ENCODE measurements at places on chromosomes 2 and 18. TPM values are rescaled to one million over a fixed set of nuclear protein-coding genes. Genes with fewer than 3 reads are reported as not detected.

The CREG2 gene
- total RNA-seq, result not detected

The MYO5B gene
- 0.27 TPM for total RNA-seq

The AQP12A gene
- not detected for total RNA-seq

The NEUROD1 gene
- not detected for total RNA-seq

The GKN2 gene
- total RNA-seq, result not detected

The MALL gene
- total RNA-seq, result 0.24 TPM

The RNF144A gene
- 8.8 TPM for total RNA-seq

The SGPP2 gene
- total RNA-seq, result 0.04 TPM

The DSG4 gene
- total RNA-seq, result not detected

GRCh38 chr2:101956465-101957438 lies 35.0 kb upstream of the IL1R2 start:
- no peak overlapping the region for H3K4me3 ChIP-seq
- DNase-seq, result no peak
- no peak overlapping the region for H3K27ac ChIP-seq
- H3K27me3 ChIP-seq, result peaks cover 3% of the 10 kb centered on the region

DNA sequence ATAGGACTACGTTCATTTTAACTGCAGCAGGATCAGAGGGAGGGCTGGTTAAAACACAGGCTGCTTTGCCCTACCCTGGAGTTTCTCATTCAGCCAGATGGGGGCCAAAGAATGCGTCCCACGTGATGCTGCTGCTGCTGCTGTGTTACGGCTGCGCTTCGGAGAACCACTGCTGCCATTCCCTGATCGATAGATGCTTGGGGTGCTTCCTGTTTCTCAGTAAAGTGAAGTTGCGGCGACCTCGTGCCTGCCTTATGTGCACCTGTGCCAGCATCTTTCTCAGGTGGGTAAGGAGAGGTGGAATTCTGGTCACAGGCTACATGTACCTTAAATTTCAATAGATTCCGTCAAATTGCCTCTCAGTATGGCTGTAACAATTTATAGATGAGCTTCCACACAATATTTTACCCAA lies 24.7 kb upstream of the TOGARAM2 start:
- peaks cover 16% of the 10 kb centered on the region for H3K27me3 ChIP-seq
- peak overlapping the region; percentile 6 for H3K4me3 ChIP-seq
- no peaks in the 10 kb centered on the region for H3K36me3 ChIP-seq
- DNase-seq, result peak; percentile 76
- no peak overlapping the region for H3K27ac ChIP-seq

GRCh38 chr2:37711308-37711731 lies 39.9 kb upstream of the CDC42EP3 start:
- no peak overlapping the region for H3K4me3 ChIP-seq
- no peaks in the 10 kb centered on the region for H3K36me3 ChIP-seq
- no peaks in the 10 kb centered on the region for H3K27me3 ChIP-seq
- H3K4me1 ChIP-seq, result no peaks in the 10 kb centered on the region

- no peaks in the 10 kb centered on the region for H3K36me3 ChIP-seq
- H3K4me3 ChIP-seq, result no peak overlapping the region
- H3K27ac ChIP-seq, result no peak overlapping the region
- DNase-seq, result no peak
These were observed 40.6 kb downstream of the ASAP2 start for GRCh38 chr2:9247177-9247576.

GRCh38 chr2:207892716-207893402 lies 123.2 kb upstream of the FZD5 start:
- no peak for DNase-seq
- H3K4me3 ChIP-seq, result no peak overlapping the region
- H3K36me3 ChIP-seq, result no peaks in the 10 kb centered on the region
- no peaks in the 10 kb centered on the region for H3K27me3 ChIP-seq

- H3K27me3 ChIP-seq, result no peaks in the 10 kb centered on the region
- no peaks in the 10 kb centered on the region for H3K4me1 ChIP-seq
- DNase-seq, result no peak
- no peaks in the 10 kb centered on the region for H3K36me3 ChIP-seq
These were observed 272.1 kb upstream of the VWC2L start for GRCh38 chr2:214138779-214139178.

GRCh38 chr18:46536215-46536874 lies 120.7 kb downstream of the LOXHD1 start:
- H3K36me3 ChIP-seq, result no peaks in the 10 kb centered on the region
- H3K4me3 ChIP-seq, result no peak overlapping the region
- DNase-seq, result peak; percentile 19
- H3K4me1 ChIP-seq, result no peaks in the 10 kb centered on the region
- no peak overlapping the region for H3K27ac ChIP-seq

- H3K4me1 ChIP-seq, result no peaks in the 10 kb centered on the region
- no peak for DNase-seq
- H3K36me3 ChIP-seq, result no peaks in the 10 kb centered on the region
- peaks cover 5% of the 10 kb centered on the region for H3K27me3 ChIP-seq
These were observed 74.5 kb downstream of the DTNB start for GRCh38 chr2:25598911-25599310.

GRCh38 chr2:29218071-29218470 lies 102.9 kb downstream of the CLIP4 start:
- no peaks in the 10 kb centered on the region for H3K36me3 ChIP-seq
- no peak overlapping the region for H3K4me3 ChIP-seq
- H3K4me1 ChIP-seq, result no peaks in the 10 kb centered on the region
- DNase-seq, result no peak

DNA sequence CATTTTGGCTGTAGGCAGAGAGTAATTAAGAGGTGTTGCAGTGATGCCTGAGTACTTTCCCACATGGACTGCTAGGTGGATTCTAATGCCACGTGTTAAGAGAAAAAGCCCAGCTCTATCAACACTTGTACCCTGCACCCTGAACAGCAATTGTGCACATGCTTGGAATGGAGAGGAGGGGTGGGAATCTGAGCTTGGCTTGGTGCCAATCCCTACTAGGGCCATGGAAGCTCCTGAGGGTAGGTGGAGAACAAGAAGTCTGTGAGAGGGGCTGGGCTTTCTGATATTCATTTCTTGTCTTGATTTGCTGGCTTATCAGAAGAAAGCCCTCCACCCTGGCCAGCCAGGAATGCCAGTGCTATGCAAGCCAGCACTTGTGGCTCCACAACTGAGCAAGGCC lies 292.2 kb downstream of the KCNS3 start:
- DNase-seq, result no peak
- H3K27ac ChIP-seq, result no peak overlapping the region
- H3K4me1 ChIP-seq, result no peaks in the 10 kb centered on the region

- H3K27ac ChIP-seq, result no peak overlapping the region
- DNase-seq, result peak; percentile 27
- no peaks in the 10 kb centered on the region for H3K27me3 ChIP-seq
- peak overlapping the region; percentile 76 for H3K4me3 ChIP-seq
- H3K4me1 ChIP-seq, result peaks cover 9% of the 10 kb centered on the region
These were observed 845 bp downstream of the CFAP210 start for GRCh38 chr2:169693360-169693759.

GRCh38 chr2:16357188-16357587 lies 308.4 kb downstream of the CYRIA start:
- no peaks in the 10 kb centered on the region for H3K4me1 ChIP-seq
- H3K4me3 ChIP-seq, result no peak overlapping the region
- no peaks in the 10 kb centered on the region for H3K27me3 ChIP-seq
- no peak for DNase-seq
- no peak overlapping the region for H3K27ac ChIP-seq
